SK-N-SH (cell line): ENCODE measurements at places on chromosomes 4 and X.

GRCh38 chrX:652341-652741, 21.8 kb downstream of the SHOX start:
- DNase-seq: no peak

DNA sequence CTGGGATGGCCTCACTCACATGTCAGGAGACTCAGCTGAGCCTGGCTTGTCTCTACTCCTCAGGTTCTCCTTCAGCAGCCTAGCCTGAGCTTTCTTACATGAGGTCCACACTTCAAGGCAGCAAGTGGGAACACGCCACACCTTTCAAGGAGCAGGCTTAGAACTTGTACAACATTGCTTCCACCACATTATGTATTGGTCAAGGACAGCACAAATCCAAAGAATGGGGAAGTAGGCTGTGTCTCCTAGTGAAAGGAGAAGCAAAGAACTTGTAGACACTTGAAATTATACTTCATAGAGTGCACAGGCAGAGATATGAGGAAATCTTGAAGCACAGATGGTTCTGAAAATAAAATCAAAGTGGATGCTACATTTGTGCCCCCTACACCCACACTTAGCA, 120.9 kb upstream of the NOCT start:
- no peak for DNase-seq

DNA sequence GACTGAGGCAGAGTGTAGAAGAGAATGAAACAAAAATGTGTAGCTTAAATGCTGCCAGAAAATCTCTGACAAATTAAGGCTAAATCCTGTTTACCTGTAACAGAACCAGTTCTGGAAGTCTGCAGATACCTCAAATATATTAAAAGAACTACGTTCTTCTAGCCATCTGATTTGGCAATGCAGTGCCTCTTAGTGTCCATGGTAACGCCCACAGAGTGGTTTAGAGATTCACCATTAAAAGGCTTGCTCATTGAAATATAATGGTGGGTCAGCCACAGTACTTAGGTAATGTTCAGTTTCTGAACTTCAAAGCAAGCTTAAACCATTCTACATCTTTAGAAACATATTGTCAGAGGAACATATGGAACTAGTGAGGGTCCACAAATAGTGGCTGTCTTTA, 23.2 kb upstream of the LUZP4 start:
- no peak for DNase-seq

DNA sequence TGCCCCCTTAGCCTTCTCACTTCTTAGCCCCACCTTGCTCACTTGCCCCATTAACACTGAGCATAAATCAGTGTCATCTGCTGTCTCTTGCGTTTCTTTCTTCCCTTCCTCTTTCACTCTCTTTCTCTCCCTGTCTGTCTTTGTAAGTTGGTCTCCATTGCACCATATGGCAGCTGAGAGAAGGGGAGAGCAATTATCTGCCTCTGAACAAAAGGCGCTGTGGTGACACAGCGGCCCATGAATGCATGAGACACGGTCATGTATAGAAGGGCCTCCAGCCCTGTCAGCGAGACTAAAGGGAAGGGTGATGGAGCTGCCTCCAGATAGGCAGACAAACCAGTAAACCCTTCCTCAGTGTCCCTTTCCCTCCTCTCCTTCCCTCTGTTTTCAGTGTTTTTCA, 88.8 kb upstream of the PCDH18 start:
- DNase-seq: no peak

DNA sequence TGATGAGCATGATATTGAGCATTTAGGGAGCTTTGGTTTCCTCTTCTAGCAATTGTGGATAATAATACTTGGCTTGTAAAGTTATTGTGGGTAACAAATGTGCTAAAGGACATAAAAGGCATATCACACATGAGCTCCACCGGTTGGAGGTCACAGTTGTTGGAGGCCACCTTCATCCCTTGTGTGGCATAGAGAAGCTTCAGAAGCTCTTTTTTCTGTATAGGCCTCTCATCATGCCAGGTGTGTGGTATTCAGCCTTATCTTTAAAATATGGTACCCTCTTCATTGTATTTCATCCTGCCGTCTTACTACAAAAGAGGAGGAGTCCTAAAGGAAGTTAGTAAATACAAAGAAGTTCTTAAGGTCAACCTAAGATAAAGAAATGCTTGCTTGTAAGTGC, 66.4 kb downstream of the HMGB2 start:
- no peak for DNase-seq

- DNase-seq: no peak
Observed at GRCh38 chr4:140856621-140857062, 100.5 kb upstream of the TBC1D9 start.

GRCh38 chr4:87213421-87214075, 6.9 kb downstream of the KLHL8 start:
- DNase-seq: peak; percentile 36

- no peak for DNase-seq
Observed at GRCh38 chr4:89299153-89299791, 8.3 kb downstream of the GPRIN3 start.

GRCh38 chrX:103741879-103742278, 31.2 kb downstream of the TMEM31 start:
- DNase-seq: no peak

DNA sequence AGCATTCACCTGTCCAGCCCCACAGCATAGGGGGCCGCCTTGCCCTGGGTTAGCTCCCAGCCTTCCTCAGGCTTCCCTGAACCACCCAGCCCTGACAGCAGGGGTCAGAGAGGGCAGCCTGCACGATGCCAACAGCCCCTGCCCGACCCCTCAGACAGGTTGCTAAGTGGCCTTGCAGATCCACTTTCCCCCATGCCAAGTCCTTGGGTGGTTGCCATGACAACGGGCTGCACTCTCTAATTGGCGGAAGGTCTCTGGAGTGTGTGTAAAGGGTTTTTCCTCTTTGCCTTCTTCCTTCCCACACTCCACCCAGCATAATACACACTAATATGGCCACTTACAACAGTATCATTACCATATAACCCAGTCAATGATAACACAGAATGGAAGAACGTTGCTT, 99.6 kb upstream of the AFAP1 start:
- DNase-seq: peak; percentile 85

DNA sequence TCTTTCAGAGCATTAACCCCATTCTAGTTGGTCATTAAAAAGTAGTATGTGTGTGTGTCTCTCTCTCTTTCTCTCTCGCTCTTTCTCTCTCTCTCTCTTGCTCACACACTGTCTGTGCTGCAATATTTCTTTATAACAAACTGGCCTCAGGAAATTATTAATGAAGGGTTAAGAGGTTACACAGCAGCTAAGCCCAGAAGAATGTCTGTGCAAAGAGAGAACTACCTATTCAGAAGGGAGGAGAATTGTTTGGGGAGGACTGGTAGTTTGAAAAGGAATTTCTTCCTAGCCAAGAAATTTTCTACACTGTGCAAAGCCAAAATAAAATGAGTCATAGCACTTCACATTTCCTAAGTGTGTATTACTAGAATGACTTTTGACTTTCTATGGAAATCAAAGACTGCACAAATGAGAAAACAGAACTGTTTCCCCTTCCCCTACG, 22.2 kb downstream of the PDGFC start:
- no peak for DNase-seq

GRCh38 chr4:26885912-26886274, 25.3 kb downstream of the STIM2 start:
- no peak for DNase-seq

GRCh38 chrX:42869011-42869410, 91.0 kb upstream of the PPP1R2C start:
- DNase-seq: no peak

DNA sequence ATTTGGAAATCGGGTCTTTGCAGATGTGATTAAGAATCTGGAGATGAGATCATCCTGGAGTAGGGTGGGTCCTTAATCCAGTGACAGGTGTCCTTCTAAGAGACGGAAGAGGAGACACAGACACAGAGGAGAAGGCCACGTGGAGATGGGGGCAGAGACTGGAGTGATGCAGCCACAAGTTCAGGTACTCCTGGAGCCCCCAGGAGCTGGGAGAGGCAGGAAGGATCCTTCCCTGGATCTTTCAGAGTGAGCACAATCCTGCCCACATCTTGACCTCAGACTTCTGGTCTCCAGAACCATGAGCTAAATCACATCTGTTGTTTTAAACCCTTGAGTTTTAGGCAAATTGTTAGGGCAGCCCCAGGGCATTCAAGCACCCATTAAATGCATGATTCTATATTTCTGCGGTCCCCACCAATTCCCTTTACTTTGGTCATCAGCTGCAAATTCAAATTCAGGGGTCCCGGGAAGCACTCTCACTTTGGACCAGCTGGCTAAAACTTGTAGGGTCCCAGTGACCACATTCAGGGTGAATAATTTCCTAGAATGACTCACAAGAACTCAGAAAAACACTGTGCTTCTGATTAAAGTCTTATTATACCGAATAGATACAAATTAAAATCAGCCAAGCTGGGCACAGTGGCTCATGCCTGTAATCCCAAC, 12.8 kb upstream of the AKAP17A start:
- DNase-seq: no peak

DNA sequence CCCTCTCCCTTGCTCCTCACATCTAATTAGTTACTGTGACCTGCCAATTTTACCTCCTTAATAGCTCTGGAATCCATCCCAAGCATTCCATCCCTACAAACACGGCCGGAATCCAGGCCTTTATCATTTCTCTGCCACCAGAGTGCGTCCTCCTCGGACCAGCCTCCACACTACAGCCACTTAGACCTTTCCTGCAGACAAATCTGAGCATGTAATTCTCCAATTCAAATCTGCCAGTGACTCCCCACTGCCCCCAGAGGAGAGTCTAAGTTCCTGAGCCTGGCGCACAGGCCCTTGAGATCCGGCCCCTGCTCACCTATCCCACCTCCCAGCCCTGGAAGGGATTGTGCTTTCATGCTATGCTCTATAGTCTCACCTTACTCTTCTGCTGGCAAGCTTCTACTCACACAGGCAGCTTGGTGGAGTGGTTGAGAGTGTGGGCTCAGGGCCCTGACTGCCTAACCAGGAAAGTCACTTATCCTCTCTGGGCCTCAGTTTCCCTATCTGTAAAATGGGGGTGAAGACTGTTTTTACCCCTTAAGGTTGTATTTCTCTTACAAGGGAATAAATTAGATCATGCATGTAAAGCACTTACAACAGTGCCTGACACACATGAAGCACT, 31.2 kb downstream of the PJA1 start:
- peak; percentile 68 for DNase-seq

DNA sequence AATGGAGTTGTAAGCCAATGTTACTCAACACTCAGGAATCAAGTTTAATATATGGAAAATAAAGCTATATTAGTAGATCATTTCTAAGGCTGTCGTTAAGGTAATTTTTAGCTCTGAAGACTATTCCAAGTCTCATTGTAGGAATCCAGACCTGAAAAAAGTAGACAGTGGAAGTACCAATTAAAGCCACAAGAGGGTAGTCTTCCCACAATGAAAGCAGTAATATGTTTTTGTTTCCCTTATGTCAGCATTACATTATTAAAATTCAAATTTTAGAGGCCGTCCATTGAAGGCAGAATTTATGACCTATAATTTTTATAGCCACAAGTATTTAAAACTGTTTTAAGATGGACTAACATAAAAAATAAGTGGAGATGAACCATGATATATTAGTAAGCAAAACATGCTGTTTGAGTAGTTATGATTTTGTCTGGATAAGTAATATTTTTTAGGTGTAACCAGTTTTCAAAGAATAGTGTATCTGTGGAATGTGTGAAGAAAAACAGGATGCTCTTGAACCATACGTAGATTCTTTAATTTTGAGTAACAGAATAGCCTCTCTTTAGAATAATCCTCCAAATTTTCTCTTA, 372.6 kb upstream of the TECRL start:
- peak; percentile 2 for DNase-seq

DNA sequence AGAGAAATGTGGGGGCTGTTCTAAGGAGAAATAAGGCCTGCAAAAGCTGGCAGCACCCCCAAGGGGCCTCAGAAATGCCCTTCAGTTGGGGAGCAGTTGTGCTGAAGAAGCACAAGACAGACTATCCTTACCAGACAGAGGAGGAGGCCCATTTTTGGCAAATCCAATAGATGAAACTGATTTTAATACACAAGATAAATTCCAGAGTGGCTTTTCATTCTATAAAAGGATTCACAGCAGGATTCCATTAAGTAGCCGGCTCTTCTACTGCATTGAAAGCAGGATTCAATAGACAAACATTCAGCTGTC, 8.1 kb downstream of the SEPTIN6 start:
- DNase-seq: no peak

DNA sequence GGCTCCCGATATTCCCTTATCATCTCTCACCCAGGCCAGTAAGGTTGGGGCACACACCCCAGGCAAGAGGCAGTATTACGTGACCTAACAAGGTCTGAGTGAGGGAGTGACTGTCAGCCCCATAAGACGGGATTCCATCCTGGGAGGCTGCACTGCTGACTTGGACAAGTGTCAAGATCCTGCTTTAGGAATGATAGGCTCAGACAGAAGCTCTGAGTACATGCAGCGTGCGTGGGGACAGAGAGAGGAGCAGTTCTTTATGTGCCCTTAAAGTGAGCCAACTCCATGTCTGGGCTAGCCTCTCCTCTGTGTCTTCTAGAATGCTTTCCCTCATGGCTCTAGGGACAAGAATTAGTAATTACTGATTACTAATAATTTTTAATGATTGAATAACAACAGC, 142.2 kb upstream of the PRPS2 start:
- no peak for DNase-seq
